ENCODE measurements at places on chromosomes 12 and 14. TPM values are rescaled to one million over a fixed set of nuclear protein-coding genes. Genes with fewer than 3 reads are reported as not detected.

DNA sequence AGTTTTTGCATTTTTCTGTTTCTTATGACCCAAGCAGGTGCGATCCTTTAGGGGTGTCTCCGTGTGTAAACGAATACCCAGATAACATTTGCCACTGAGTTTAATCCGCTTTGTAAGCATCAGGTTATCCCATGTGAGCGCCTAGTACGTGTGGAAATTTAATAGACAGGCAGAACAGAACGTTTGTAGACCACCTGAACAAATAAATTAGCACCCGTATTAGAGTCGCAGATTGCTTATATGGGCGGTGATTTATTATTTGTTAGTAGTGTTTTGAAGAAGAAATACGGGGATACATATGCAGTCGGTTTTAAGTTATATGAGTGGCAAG lies 325 bp downstream of the C12orf60 start:
- DNase-seq: no peak

DNA sequence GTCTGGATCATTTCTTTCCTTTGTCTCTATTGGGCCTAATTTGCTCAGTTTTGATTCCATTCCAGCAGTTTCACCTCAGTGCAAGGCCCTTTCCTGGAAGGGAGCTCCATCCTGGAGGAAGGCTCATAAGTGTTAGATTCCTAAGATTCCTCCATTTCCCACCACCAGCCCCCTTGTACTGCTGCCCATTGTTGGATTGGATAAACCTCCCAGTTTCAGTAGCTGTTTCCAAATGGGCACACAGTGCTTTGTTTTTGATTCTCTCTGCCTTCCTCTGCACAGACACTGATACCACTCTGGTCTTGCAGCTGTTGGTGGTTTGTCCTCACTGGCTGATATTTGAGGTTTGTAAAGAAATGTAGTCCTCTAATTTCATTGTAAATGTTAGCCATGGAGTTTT lies 158.9 kb downstream of the SLC15A5 start:
- no peak for DNase-seq

- no peak for DNase-seq
These were observed 13.2 kb downstream of the DUSP16 start for GRCh38 chr12:12549426-12549825.

DNA sequence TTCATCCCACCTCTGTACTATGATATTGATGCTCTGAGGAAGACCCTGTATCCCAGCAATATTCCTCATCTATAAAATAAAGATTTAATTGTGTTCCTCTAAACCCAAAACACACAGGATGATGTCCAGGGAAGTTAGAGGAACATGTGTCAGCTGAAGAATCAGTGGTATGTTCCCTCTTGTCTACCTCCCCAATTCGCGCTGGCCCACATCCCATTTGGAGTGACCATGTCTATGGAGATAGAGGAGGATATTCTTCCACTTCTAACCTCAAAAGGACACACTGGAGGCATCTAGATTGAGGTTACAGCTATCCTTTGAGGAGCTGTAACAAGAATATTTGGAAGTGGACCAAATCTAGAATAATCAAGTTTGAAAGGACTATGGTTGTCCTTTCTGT lies 1.3 kb upstream of the APOLD1 start:
- DNase-seq: no peak

- DNase-seq: no peak
These were observed 73.8 kb upstream of the BDKRB2 start for GRCh38 chr14:96130854-96131253.

DNA sequence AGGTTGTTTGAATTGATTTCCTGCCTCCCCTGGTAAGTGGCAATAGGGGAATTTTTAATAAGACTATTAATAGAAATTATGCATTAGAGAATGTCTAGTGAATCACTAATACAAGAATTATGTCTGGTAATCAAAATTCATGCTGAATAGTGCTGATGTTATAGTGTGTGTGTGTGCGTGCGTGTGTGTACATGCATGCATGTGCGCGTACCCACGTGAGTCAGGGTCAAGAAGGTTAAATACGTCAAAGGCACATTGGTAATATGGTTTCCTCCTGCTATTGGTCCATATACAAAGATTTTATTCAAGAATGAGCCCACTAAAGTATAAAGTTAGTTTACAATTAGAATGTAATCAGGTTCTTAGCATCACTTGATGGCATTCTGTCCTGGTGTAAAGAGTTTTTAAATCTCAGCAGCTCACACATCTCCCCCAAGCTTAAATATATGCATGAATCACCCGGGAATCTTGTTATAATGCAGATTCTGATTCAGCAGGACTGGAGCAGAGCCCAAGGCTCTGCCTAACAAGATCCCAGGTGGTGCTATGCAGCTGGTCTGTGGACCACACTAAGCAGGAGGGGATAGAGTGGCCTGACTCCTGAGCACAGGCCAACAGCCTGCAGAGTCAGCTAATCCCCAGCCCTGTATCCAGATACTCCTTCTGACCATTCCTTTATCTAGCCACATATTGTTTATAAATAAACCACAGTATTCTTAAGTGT lies 43.9 kb downstream of the TTC9 start:
- DNase-seq: no peak

- DNase-seq: peak; percentile 37
These were observed 183.8 kb upstream of the ARHGAP5 start for GRCh38 chr14:31893221-31893757.

DNA sequence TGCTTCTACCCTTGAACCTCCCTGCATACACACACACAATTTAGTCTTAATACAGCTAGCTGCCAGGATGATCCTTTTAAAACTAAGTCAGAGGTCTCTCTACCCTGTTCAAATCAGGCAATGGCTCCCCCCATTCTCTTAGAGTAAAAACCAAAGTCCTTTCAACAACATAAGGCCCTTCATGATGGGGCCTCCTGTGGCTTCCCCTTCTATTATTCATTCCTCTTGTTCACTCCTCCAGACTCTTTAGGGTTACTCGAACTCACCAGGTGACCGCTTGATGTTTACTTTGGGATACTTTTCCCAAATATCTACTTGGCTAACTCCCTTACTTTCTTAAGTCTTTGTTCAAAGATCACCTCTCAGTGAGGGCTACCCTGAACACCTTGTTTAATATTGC lies 30.4 kb downstream of the DENND5B start:
- DNase-seq: no peak

- no peak for DNase-seq
These were observed 17.2 kb upstream of the KIF26A start for GRCh38 chr14:104121142-104121541.

- no peak for DNase-seq
These were observed 43.2 kb upstream of the YAF2 start for GRCh38 chr12:42281278-42281677.

Gene FERMT2
- total RNA-seq: 64.2 TPM

Gene CCDC38
- not detected for total RNA-seq

Gene KLRC4
- total RNA-seq: not detected

Gene KLRB1
- total RNA-seq: not detected

Gene TAS2R42
- total RNA-seq: not detected

Gene FOXN4
- total RNA-seq: 1.3 TPM
